ENCODE measurements at places on chromosomes 1 and 21.

- no peak overlapping the region for H3K4me3 ChIP-seq
- DNase-seq = no peak
- H3K4me1 ChIP-seq = no peaks in the 10 kb centered on the region
- H3K27ac ChIP-seq = no peak overlapping the region
- no peaks in the 10 kb centered on the region for H3K36me3 ChIP-seq
Observed at GRCh38 chr1:214707306-214708087, 104.5 kb downstream of the CENPF start.

- H3K4me1 ChIP-seq = no peaks in the 10 kb centered on the region
- no peak overlapping the region for H3K27ac ChIP-seq
- H3K36me3 ChIP-seq = no peaks in the 10 kb centered on the region
- H3K4me3 ChIP-seq = no peak overlapping the region
- no peaks in the 10 kb centered on the region for H3K27me3 ChIP-seq
- no peak for DNase-seq
Observed at GRCh38 chr1:92538048-92538412, 51.3 kb upstream of the GFI1 start.

DNA sequence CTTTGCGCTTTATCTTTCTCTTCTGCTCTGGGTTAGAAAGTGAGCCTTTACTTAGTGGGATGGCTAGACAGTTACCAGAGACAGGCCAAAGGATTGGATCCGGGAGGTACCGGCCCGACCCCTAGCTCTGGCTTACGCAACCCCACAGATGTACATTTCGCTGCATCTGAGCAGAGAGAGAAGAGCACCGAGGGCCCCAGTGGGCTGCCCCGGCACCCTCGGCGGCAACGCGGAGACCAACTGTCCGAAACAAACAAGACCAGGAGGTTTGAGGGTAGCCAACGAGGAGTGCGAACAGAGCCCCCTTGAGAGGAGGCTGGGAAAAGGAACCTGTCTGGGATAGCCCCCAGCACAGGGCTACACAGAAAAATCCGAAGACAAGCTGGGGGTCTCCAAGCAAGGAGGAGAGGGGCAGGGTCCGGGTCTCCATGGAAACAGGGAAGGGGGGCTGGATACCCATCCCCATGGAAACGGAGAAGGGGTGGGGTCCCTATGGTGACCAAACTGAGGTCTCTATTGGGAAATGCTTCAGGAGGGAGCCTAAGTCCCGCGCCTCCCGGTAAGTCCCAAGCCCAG, 373 bp downstream of the MTF1 start:
- H3K27ac ChIP-seq = peak overlapping the region; percentile 82
- peaks cover 6% of the 10 kb centered on the region for H3K4me1 ChIP-seq
- H3K4me3 ChIP-seq = peak overlapping the region; percentile 80
- no peak for DNase-seq

GRCh38 chr1:210686841-210687240, 358.1 kb downstream of the HHAT start:
- H3K36me3 ChIP-seq = no peaks in the 10 kb centered on the region
- H3K27ac ChIP-seq = no peak overlapping the region
- H3K4me1 ChIP-seq = no peaks in the 10 kb centered on the region
- H3K4me3 ChIP-seq = no peak overlapping the region
- DNase-seq = no peak

DNA sequence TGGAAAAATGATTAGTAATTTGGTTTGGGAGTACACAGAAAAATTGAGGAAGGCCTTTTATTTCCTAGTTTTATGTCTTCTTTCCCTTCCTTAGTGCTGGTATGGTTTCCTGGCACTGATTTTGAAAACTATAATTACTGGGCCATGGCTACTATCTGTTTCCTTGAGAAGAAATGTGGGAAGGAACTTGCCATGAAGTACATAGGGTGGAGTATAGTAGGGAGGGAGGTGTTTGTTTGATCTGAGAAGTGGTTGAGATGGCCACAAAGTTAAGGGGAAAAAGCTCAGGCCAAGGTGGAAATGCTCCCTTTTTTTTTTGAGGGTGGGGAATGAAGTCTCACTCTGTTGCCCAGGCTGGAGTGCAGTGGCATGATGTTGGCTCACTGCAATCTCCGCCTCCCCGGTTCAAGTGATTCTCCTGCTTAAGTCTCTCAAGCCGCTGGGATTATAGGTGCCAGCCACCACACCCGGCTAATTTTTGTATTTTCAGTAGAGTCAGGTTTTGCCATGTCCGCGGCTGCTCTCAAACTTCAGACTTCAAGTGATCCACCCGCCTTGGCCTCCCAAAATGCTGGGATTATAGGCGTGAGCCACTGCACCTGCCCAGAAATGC, 11.3 kb downstream of the HJV start:
- no peak overlapping the region for H3K4me3 ChIP-seq
- DNase-seq = no peak
- peaks cover 10% of the 10 kb centered on the region for H3K4me1 ChIP-seq
- H3K36me3 ChIP-seq = no peaks in the 10 kb centered on the region
- no peaks in the 10 kb centered on the region for H3K27me3 ChIP-seq

DNA sequence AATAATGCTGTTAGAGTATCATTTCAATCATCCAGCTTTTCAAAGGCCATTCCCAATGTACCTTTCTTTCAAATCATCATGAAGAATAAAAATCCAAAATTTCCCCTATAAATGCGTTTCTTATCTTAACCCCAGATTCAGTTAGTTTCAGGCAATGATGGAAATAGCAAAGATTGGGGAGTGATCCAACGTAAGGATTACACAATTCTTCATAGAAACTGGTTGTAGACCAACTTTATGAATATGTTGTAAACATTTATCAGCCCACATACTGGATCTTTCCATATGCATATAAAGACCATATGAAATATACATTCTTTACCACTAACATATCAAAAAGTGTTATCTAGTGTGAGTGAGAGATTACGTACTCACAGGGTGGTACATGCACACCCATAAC, 92.7 kb downstream of the ZC3H11B start:
- H3K4me1 ChIP-seq = no peaks in the 10 kb centered on the region
- no peak for DNase-seq
- H3K27ac ChIP-seq = no peak overlapping the region

DNA sequence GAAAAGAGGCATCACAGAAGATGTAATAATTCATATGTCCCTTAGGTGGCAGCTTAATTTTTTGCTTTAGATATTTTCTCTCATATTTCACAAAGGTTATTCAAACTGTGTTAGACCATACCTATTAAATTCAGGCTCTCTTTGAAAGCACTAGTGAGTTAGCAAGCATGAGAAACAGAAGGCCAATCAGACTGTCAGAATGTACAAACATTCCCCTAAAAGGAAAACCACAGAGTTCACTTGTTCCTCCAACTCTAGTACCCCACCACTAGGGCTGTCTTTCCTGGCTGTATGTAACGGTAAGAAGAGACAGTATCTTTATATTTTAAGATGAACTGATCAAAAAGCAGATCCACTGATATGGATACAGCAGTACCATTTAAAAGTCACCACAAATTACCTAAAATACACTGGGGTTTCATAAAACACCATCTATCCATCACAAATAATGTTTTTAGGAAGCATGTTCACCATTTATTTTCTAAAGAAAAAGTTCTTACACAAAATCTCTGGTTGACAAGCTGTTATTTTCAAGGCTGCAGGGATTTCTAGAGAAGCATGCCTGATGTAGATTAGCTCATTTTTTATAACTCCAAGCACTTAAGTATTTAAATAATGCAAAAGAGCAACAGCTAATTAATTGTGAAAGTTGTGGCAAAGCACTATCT, 1.8 kb downstream of the ARPC5 start:
- H3K27ac ChIP-seq = peak overlapping the region; percentile 99
- DNase-seq = no peak
- H3K4me3 ChIP-seq = peak overlapping the region; percentile 97
- H3K27me3 ChIP-seq = no peaks in the 10 kb centered on the region
- peaks cover 21% of the 10 kb centered on the region for H3K4me1 ChIP-seq
- peaks cover 24% of the 10 kb centered on the region for H3K36me3 ChIP-seq

GRCh38 chr1:3170561-3171453, 101.8 kb downstream of the PRDM16 start:
- peaks cover 25% of the 10 kb centered on the region for H3K4me1 ChIP-seq
- H3K36me3 ChIP-seq = no peaks in the 10 kb centered on the region
- H3K27ac ChIP-seq = peak overlapping the region; percentile 91
- peak overlapping the region; percentile 57 for H3K4me3 ChIP-seq

GRCh38 chr1:240189386-240189989, 97.8 kb downstream of the FMN2 start:
- no peak overlapping the region for H3K4me3 ChIP-seq
- no peak for DNase-seq
- H3K27me3 ChIP-seq = no peaks in the 10 kb centered on the region
- H3K27ac ChIP-seq = no peak overlapping the region
- H3K36me3 ChIP-seq = no peaks in the 10 kb centered on the region
- H3K4me1 ChIP-seq = no peaks in the 10 kb centered on the region

DNA sequence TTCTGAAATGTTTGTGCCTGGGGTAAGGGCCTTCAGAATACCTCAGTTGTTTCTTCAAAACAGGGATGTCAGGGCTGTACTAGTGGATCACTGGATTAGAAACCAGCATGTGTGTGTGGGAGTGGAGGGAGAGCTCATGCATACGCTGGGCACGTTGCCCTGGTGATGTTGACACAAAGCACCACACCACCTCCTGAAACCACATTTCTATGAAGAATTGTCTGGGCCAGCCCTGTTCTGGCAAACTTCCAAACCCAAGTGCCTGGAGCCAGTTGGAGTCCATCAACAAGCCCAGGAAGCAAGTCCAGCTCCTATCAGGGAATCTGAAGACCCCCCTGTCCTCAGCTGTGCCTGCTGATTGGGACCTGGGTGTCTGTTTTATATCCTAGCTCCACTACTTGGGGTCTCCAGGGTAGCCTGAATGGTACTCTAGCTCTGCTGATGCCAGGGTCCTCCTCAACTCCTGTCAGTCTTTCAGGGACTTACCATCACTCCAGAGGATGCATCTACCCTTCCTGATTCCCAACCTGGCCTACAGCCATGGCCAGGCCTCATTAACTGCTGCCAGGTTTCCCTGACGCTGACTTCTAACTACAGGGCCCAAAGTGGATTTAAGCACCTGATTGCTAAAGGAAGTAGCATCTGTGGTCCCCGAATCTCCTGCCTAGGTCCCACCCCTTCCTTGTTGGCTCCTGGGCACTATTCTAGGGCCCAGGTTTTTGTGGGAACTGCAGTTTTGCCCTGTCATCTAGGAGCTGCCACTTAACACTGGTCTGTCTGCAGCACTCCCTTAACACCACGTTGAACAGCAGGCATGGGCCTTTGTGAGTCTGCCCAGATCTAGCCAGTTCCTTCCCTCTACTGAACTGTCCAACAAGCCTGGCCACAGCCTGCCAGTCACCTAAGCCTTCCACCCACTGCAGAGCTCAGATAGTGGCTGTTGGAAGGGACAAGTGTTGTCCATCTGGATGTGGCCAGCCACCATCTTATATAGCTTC, 45.5 kb downstream of the LPAR3 start:
- no peaks in the 10 kb centered on the region for H3K4me1 ChIP-seq
- H3K4me3 ChIP-seq = no peak overlapping the region

DNA sequence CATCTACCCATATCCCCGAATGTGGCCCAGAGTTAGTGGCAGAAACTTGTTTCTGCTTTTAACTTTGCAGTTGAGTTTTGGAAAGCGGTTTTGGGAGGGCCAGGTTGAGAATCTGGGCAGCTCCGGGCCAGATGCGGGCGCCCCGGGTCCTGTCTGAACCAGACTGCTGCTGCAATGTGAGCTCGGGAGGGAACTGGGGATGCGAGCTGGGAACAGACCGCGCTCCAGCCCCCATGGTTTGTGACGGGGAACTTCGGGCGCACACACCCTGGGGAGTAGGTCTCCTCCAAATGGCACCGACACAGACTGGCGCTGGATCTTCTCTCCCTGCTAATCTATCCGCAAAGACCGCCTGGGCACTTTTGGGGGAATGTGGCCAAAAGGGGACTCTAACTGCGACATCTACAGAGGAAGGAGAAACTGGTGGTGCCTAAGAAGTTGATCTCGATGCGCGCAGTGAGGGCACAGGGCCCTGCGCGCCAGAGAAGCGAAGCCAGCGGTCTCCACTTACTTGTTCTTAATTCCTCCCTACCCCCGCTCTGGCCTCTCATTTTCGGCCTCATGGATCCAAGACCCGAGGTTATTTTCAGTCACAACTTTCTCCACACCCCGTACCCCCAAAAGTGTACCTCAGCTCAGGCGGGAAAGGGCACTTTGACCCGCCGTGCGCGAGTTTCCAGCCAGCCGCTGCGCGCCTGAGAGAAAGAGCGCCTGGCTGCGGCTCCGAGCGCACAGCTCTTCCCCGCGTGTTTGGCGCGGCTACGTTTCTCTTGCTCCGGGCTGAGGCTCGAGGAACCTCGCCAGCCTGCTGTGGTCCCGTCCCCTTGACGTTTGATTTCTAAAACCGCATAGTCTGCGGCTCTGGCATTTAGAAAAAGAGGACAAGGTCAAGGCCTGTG, 411.0 kb upstream of the ESRRG start:
- no peak overlapping the region for H3K27ac ChIP-seq
- no peak for DNase-seq
- H3K36me3 ChIP-seq = no peaks in the 10 kb centered on the region
- H3K27me3 ChIP-seq = peaks cover 4% of the 10 kb centered on the region

DNA sequence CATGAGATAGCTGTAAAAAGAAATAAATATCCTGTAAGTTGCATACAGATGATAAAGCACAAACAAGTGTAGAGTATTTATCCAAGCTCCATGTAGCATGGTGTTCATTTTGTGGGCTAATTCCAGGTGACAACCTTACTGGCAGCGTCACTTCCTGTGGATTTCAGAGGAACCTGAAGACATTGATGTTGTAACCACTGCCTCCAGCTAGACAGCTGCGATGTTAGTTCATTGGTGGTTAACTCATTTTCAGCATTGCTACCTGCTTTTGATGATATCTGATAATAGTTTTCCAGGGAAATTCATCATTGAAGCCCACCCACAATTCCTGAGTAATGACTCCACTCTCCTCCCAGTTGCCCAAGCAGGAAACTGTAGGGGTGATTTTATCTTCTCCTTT, 3.0 kb downstream of the HSD3B1 start:
- no peak for DNase-seq
- H3K4me1 ChIP-seq = no peaks in the 10 kb centered on the region
- no peaks in the 10 kb centered on the region for H3K36me3 ChIP-seq

- no peak overlapping the region for H3K27ac ChIP-seq
- no peaks in the 10 kb centered on the region for H3K36me3 ChIP-seq
- no peak for DNase-seq
- no peaks in the 10 kb centered on the region for H3K27me3 ChIP-seq
Observed at GRCh38 chr1:108077991-108078390, 113.0 kb upstream of the VAV3 start.

All from ascending aorta (tissue), 2 donors.